CD4-positive, alpha-beta T cell (primary cell): ENCODE measurements at places on chromosomes 11 and 22.

DNA sequence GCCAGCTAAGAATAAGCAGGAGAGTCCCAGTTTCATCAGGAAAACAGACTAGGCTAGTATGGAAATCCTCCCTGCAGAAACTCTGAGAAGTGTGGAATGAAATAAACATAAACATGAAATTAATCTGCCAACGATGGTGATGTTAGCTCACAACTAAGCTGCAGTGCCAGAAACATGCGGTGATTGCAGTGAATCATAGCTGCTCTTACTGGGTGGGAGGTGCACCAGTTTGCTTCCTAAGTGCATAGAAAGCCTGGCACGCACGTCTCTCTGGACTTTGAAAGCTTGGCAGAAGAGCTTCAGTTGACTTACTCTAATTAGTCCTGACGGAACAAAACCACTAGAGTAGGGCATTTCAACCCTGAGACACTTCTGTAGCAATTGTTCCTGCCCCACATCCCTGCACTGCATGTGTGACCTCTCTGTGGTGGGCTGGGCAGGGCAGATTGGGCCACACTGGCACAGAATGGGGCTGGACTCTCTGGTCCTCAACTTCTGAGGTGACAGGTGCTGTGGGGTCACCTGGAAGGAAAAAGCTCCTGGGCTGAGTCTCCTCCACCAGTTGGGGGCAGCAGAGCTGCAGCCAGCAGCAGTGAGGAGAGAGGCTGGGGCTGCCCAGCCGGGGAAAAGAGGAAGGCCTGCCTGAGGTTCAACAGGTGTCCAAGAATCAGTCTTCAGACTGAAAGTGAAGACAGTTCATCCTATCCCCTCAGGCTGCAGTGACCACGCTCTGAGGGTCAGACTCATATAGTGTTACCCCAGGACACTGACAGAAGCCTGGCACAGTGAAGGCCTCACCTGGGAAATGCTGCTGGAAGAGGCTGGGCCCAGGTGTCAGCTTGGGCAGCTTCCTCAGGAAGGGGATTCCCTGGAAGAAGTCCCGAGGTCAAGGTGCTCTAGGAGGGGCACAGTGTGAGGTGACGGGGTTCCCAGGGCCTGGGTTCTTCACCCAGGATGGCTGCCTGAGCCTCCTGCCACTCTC is 40.5 kb downstream of the GGTLC2 start:
- DNase-seq: no peak

GRCh38 chr11:69671734-69672465 is 3.3 kb downstream of the LTO1 start:
- DNase-seq: no peak

- no peak for DNase-seq
Observed at GRCh38 chr22:29382580-29383302, 5.6 kb downstream of the AP1B1 start.

DNA sequence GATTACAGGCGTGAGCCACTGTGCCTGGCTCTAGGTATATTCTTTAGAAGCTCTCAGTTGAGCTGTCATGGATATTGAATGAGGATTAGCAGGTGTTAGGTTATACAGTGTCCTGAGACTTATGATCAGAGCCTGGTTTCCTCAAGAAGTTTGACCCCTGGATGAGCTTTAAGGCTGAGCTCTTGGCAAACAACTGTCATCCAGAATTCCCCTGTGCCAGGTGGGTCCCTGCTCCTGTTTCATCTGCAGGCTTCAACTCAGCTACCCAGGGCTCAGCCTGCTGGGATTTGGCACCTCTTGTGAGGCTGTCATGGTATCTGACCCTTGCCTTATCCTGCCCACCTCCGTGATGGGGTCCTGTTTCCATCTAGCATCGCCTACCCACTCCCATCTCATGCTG is 24.3 kb downstream of the SERPINH1 start:
- DNase-seq: no peak

GRCh38 chr22:47001288-47001687 is 238.8 kb downstream of the TBC1D22A start:
- no peak for DNase-seq

DNA sequence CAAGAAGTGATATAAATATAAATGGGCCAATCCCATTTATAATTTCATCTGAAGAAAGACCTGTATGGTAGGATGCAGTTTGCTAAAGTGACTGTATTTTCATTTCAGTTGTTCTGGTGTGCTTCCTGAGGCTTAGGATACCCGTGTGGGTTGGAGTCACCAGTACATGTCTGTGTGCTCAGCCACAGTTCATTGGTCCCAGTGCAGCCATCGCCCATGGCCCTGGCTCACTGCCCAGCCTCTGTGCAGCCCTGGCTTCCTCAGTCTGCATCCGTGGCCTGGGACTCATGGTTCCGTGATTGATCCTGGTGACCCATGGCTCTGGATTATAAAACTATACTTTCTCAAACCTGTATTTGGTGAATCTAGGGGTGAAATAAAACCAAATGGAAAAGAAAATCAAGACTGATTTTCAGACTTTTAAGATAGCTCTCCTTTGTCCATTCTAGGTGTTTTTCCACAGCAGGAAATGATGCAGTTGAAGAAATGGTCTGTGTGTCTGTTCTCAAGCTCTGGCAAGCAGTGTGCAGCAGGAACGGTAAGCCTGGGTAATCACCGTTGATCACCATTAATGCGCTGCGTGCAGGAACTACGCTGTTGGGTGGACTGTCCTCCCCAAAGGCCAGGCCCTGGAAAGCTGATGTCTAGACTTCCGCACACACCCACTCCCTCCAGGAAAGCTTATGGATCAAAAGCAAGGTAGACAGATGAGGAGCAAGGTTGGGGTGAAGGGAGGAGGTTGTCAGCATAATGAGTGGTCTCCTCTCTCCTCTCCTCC is 27.2 kb downstream of the TTC12 start:
- no peak for DNase-seq

DNA sequence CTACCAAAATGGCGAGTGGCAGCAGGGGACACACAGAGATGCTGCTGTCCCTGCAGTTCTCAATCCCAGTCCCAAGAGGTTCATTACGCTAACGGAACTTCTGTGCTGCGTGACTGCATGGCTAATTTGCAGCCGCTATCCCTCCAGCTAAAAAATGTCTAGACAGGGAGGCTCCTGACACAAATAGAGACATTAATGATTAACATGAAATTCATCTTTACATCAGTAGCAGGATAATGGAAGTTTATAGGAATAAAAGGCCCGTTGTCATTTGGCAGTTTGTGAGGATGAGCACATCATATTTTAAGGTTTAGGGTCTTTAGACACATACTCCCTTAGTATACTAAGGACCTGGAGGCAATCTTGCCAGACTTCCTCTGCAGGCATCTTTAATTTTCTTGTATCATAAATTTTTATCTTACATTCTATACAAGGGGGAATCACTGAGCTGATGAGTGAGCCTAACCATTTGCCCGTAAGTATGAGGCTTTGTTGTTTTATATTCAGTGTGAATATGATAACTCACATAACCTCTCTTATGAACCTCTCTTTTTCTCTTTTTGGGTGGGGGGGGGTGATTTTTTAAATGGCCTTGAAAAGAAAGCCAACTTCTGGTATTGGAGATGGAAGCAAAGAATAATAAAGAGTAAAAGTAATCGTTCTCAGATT is 99.8 kb upstream of the OR9G4 start:
- DNase-seq: no peak

DNA sequence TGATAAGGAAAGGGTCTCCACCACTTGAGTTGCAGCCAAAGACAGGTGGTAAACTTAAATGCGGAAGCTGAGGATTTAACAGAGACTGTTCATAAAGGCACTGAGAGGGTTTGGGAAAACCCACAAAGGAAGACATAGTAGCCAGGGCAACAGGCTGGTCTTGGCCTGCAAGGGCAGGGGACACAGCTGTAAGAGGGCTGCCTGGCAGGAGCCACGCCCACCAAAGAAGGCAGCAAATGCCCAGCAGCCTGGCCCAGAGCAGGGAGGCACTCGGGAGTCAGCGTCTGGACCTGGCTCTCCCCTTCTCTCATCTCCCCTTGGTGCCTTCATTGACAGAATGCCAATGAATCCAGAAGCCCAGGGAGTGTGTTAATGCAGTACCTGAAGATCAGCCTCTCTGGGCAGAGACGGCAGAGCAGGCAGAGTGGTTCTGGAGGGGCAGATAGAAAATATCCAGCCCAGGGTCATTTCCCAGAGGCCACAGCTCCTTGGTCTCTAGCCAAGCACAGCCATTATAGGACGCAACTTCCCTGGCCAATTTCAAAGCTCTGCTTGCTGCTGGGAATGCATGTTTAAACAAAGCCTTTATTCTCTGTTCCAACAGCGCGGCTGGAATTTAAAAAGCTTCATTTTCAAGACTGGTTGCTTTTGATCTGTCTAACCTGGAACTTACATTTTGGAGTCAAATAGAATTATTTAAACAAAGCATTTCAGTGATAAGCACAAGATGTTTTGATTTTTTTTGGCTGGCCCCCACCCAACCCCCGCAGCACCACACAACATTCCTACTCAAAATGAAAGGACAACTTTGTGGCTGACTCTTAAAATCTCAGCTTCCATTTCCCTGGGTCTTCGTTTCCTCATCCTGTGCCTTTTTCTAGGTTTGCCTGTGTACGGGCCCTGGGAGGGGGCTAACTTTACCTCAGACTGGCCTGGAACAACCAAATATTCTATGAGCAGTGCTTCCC is 125.6 kb upstream of the LMO1 start:
- DNase-seq: no peak

GRCh38 chr22:25139062-25139461 is 60.6 kb upstream of the CRYBB3 start:
- no peak for DNase-seq

- DNase-seq: no peak
Observed at GRCh38 chr11:3959903-3960265, 104.4 kb downstream of the STIM1 start.

DNA sequence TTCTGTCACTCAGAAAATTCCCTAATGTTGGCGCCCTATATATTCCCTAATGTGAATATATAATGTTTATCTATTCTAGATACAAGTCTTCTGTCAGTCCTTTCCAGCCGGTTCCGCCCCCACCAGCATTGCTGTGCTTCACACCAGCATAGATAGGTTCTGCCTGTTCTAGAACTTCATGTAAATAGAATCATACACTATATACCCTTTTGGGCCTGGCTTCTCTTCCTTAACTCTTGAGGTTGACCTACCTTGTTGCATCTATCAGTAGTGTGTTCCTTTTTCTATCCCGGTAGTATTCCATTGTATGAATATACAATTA is 34.6 kb downstream of the OTOG start:
- no peak for DNase-seq

GRCh38 chr22:42334875-42335512 is 64.5 kb upstream of the TCF20 start:
- DNase-seq: no peak

DNA sequence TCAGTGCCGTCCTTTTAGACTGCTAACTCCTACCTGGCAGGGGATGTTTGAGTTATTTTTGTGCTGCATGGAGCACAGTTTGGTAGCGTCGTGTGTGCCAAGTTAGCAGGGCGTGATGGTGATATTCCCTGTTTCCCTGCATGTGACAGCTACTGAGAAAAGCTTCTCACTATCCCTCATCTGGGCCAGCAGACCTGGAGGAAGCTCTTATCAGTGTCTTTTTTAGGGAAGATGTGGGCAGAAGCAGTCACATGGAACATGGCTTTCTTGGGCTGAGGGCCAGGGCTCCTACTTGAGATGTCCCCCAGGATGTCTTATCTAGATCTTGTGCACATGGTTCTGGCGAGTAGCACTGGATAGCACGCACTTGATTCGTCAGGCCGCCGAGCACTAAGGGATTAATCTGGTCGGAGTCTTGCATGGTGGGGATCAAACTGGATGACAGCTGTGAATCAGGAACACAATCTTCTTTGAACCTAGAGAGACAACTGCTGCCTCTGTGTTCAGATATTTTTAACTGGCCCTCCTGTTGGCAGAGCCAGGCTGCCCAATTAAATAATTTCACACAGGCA is 33.8 kb downstream of the TECTA start:
- no peak for DNase-seq

DNA sequence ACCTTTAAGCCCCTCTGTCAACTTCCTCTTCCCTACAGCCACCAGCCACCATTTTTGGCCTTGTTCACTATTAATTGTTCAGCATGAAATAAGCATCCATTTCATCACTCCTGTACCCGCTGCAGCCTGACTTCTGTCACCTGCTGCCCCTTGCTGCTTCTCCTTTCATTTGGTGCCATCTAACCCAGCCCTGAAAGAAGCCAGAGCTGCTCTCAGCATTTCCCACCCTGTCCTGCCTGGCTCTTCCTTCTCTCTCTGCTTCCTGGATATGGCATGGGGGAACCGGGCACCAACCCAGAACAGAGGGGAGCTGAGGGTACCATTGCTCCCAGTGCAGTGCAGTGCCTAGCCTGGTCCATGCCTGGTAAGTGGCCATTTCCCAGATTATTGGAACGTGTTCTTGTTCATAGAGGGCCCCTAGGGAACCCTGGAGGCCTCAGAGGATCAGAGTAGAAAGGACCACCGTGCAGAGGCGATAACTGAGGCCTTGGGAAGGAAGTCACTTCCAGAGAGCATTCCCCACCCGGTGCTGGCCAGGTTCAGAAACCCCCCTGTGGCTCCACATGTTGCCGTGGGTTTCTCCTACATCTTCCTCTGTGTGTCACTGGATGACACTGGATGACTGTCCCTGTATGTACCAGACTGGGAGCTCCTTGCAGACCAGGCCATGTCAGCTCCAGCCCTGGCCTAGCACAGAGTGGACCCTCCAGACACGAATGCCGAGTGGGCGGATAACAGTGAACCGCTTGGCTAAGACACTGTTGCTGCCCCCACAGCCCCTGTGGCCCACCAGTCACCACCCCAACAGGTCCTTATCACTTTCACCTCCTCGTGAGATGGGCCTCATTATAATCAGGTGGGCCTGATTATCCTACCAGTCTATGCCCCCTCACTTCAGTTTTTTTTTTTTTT is 4.7 kb downstream of the YDJC start:
- DNase-seq: no peak

- DNase-seq: peak; percentile 80
Observed at GRCh38 chr22:22928666-22929380, 41.2 kb downstream of the IGLL5 start.

GRCh38 chr11:73333640-73334383 is 25.7 kb downstream of the ARHGEF17 start:
- DNase-seq: no peak

DNA sequence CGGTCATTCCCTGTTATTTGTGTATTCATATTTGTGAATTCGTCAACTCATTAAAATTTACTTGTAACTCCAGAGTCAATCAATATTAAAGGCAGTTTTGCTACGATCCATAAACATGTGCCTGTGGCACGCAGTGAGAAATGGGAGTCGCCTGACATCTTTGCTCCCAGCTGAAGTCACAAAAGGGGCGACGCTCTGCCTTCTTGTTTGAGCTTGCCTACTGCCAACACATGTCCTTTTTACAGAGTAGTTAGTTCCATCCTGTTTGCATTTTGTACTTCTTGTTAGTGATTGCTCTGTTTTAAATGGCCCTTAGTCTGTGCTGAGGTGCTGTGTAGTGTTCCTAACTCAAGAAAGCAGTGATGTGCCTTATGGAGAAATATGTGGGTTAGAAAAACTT is 305.3 kb downstream of the ETS1 start:
- no peak for DNase-seq

- no peak for DNase-seq
Observed at GRCh38 chr11:112231952-112232351, 5.7 kb downstream of the PTS start.

- DNase-seq: no peak
Observed at GRCh38 chr11:114078423-114078822, 18.9 kb downstream of the ZBTB16 start.
